ENCODE measurements at places on chromosomes 5 and 9.
A peak's percentile ranks its signal among the peaks of the same experiment; 100 is the strongest.

DNA sequence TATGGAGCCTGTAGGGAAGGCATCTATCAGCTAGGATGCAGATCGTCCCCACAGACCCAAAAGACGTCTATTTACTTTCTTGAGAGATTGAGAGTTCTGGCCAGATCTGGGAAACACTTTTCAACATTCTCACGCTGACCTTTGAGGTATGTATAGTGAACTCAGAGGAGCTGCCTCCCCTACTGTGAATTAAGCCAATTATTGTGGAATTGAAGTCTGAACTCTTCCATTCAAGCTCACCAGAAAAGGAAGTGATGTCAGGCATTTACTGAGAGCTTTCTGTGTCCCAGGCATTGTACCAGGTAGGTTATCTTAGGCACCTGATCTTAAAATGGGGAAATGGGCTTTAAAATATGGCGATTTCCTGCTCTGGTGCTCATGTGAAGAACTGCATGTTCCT, 136.5 kb downstream of the SV2C start:
- no peak for DNase-seq

DNA sequence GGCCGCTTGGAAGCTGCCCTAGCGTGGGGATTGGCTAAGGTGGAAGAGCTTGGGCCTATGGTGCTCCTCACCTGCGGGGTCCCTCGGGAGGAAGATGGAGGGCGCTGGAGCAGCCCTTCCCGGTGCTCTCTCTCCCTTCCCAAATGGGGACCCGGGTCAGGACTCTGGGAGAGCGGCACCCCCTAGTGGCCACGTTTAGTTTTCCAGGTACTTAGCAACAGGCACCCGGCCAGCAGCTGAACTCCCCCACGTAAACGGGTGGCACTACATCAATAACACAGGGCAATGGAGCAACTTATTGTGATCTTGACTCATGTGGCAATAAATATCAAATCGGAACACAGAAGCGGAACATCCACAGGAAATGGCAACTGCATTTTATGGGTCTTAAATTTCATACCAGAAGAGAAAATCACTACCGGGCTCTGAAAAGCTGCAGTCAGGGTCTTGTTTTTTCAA, 316.6 kb downstream of the AGTPBP1 start:
- peak; percentile 22 for DNase-seq

GRCh38 chr9:109574061-109574882, 76.2 kb upstream of the PTPN3 start:
- peak; percentile 36 for DNase-seq

DNA sequence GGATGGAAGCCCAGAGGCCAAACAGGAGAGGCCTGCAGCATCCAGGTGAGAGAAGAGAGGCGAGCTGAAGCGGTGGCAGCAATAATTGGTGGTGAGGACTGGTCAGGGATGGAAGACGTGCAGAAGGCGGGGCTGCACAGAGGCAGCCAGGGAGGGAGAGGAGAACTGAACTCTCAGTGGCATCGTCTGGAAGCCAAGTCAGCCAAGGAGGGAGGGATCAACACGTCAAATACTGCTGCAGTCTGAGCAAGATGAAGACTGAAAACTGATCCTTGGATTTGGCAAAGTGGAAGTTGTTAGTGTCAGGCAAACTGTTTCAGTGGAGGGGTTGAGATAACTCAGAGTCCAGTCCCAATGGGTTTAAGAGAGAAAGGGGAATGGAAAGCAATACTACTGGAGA, 145.4 kb downstream of the CDK5RAP2 start:
- no peak for DNase-seq

GRCh38 chr5:173707392-173707791, 90.9 kb upstream of the BOD1 start:
- DNase-seq, result no peak
